CD4-positive, alpha-beta T cell treated with Interleukin-12 subunit alpha and Interleukin-12 subunit beta, for 1 hour (primary cell): ENCODE measurements at places on chromosomes 6 and 20.

DNA sequence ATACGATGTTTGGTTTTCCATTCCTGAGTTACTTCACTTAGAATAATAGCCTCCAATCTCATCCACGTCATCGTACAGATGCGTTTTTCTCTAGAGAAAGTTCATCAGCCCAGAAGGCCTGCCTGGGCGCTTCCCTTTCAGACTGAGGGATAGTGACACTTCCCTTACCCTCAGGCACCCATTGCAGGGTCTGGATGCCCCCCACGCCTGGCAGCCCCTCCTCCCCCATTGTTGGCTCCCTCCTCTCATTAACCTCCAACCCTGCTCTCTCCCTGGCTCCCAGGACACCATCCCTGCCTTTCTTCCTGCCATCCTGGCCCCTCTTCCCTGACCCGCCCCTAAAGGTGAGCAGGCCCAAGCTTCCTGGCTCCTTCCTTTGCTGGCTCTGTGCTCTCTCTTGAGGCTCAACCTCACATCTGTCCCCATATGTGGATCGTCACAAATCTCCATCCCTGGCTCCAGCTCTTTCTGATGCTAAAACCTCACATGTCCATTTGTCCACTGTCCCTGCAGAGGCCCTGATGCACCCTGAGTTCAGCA is 145.2 kb downstream of the SYCP2 start:
- no peak for DNase-seq

- DNase-seq = no peak
Observed at GRCh38 chr6:35320031-35320410, 22.3 kb upstream of the PPARD start.

GRCh38 chr20:40638414-40638813 is 50.6 kb downstream of the MAFB start:
- DNase-seq = no peak

- DNase-seq = no peak
Observed at GRCh38 chr6:169786349-169786748, 34.9 kb downstream of the ERMARD start.

- no peak for DNase-seq
Observed at GRCh38 chr6:55174211-55175026, at the start of gene HCRTR2. Gene HCRTR2 (plus strand): TSS chr6:55174515. CDS start chr6:55174588, 73 bp downstream.

- DNase-seq = peak; percentile 6
Observed at GRCh38 chr6:38997128-38997761, 51.3 kb upstream of the GLP1R start.

GRCh38 chr20:55103188-55103587 is 627.8 kb downstream of the DOK5 start:
- no peak for DNase-seq

- no peak for DNase-seq
Observed at GRCh38 chr20:36173451-36173933, 19.0 kb downstream of the EPB41L1 start.

DNA sequence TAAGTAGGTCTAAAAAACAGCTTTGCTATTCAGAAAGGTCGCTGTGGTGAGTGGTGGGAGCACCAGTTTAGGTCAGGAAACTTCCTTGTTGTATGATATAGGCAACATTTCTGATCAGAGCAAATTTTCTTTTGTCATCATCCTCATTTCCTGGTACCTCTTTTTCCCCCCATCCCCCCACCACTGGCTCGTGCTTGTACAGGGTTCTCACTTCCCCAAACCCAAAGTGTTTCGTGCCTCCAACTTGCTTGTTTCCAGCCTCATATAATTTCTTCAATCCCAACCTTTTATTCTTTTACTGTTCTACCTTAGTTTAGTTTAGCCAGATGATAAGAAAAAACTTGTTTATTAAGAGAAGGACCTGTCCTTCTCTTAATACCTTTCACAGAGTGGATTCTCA is 209.4 kb upstream of the JAG1 start:
- no peak for DNase-seq

GRCh38 chr6:6724539-6725467 is 136.3 kb downstream of the LY86 start:
- DNase-seq = peak; percentile 34

- DNase-seq = peak; percentile 34
Observed at GRCh38 chr6:30013291-30013922, 47.7 kb upstream of the POLR1H start.

DNA sequence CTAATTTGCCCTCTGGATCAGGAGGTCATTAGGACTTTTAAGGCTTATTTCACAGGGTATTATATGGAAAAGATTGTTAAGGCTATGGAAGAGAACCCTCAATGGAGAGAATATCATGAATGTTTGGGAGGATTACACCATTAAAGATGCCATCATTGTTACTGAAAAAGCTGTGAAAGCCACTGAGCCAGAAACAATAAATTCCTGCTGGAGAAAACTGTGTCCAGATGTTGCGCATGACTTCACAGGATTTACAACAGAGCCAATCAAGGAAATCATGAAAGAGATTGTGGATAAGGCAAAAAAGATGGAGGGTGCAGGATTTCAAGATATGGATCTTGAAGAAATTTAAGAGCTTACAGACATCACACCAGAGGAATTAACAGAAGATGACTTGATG is 798.3 kb upstream of the SLC35B3 start:
- no peak for DNase-seq

DNA sequence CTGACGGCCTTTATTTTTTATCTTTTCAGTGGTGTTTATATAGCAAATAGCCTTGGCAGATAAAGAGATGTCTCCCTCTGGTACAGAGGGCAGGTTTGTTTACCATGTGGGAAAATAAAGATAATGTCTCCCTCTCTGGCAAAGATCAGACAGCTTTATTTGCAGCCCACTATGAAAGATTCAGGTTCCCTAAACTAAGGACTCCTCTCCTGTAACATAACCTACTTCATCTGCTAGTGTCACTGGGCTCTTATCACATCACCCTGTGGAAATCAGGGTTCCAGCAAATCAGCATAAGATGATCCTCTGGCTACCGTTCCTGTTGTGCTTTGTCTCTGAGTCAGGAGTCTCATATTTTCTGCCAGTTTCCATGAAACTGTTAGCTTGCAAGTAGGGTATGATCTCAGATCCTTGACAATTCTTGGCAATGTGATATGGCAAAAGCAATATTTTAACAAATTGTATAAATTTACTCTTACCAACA is 3.1 kb downstream of the FBXL4 start:
- DNase-seq = no peak

GRCh38 chr20:48620507-48621375 is 207.1 kb downstream of the PREX1 start:
- peak; percentile 68 for DNase-seq

GRCh38 chr20:46396052-46396740 is 10.2 kb downstream of the ELMO2 start:
- DNase-seq = no peak

- no peak for DNase-seq
Observed at GRCh38 chr6:15401120-15401519, 155.3 kb downstream of the JARID2 start.

DNA sequence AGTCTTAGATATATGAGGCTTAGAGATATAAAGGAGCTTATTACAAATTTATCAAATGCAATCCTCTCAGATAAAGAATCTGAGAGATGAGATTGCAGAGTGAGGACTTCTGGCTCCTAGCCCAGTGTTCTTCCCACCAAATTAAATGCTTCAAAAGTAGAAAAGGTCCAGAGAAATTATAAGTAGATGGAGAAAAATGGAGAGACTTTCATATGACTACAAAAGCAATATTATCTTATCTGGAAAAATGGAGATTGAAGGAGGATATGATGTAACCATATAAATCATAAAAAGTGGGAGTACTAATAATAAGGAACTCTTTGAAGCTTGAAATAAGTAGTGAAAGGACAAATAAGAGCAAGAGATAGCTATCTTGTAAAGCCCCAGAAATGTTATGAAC is 2.8 kb downstream of the KCTD20 start:
- DNase-seq = no peak

GRCh38 chr6:159977255-159977903 is 8.5 kb downstream of the IGF2R start:
- DNase-seq = no peak

DNA sequence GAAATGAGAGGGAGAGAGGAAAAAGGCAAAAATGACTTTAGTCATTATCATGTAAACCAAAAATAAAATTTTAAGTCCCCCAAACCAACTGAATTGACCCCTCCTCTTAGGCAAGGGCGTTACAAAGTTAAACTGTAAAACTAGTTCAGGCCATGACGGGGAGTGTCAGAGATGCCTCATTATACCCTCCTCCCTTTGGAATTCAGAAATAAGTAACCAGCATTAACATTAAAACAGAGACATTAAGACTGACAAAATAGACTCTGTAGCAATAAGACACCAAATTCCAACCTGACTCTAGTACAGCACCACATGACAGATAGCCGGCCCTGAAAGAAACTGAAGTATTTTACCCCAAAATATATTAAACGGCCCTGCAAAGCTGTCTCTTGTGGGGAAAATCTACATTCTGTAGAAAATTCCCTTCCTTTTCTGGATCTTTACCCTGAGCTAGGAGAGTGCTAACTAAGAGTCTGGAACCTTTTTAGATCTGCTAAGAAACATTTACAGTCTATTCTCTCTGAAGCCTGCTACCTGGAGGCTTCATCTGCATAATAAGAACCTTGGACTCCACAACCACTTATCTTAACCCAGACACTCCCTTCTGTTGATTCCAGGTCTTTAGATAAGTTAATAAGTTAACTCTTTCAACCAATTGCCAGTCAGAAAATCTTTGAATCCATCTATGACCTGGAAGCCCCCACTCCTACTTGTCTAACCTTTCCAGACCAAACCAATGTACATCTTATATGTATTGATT is 150.7 kb downstream of the PKHD1 start:
- DNase-seq = no peak

- DNase-seq = no peak
Observed at GRCh38 chr6:87382861-87383260, 24.9 kb upstream of the CFAP206 start.

GRCh38 chr6:147699637-147700036 is 191.1 kb downstream of the SAMD5 start:
- DNase-seq = no peak

- no peak for DNase-seq
Observed at GRCh38 chr6:135499441-135500340, 2.2 kb upstream of the AHI1 start.

- DNase-seq = no peak
Observed at GRCh38 chr6:14987490-14987889, 258.4 kb upstream of the JARID2 start.

GRCh38 chr20:48717680-48718223 is 110.0 kb downstream of the PREX1 start:
- no peak for DNase-seq

DNA sequence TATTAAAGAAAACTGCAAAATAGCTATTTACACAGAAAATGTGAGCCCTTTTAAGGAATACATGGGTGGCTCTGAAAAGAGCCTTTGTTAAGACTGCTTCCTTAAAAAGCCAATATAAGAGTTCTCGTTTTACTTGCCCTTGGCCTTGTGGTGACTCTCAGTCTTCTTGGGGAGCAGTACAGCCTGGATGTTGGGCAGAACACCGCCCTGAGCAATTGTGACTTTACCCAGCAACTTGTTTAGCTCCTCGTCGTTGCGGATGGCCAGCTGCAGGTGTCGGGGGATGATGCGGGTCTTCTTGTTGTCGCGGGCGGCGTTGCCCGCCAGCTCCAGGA is 111.5 kb downstream of the HFE start:
- DNase-seq = no peak

DNA sequence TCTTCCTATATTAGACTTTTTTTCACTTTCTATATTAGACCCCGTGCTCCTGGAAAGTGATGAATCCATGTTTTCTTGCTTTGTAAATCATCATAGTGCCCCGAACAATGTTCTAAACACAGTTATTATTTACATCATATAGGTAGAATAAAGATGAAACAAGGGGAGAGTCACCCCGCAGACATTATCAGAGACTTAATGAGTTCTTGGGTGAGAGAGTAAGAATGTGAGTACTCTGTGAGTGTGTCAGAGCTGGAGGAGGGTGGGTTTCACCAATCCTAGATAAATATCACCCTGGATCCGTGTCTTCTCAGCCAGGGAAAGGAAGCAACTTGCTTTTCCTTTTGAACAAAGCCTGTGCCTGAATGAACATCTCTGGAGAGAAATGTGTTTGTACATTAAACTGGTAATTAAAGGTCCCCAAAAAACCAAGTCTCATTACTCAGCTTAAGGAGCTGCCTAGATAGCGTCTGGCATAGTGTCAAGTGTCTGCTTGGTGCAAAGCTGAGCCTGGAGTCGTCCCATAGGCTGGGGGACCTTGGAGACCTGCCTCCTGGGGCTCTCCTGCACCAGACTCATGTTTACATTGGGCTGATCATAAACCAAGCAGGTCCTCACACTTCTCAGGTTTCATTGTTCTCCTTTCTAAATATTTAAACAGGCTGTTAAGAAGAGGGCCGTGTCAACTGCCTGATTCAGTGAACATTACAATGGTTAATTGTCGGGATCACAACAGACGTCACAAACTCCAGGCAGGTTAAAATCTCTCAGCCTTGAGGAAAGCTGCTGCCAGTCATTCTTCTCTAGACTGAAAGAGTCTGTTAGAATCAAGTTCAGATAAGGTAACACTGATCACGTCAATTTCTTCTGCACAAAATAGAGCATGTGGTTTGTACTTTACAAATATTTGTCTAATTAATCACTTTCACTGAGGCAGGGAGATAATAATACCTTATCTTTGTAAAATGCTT is 179.7 kb upstream of the MYLIP start:
- no peak for DNase-seq

DNA sequence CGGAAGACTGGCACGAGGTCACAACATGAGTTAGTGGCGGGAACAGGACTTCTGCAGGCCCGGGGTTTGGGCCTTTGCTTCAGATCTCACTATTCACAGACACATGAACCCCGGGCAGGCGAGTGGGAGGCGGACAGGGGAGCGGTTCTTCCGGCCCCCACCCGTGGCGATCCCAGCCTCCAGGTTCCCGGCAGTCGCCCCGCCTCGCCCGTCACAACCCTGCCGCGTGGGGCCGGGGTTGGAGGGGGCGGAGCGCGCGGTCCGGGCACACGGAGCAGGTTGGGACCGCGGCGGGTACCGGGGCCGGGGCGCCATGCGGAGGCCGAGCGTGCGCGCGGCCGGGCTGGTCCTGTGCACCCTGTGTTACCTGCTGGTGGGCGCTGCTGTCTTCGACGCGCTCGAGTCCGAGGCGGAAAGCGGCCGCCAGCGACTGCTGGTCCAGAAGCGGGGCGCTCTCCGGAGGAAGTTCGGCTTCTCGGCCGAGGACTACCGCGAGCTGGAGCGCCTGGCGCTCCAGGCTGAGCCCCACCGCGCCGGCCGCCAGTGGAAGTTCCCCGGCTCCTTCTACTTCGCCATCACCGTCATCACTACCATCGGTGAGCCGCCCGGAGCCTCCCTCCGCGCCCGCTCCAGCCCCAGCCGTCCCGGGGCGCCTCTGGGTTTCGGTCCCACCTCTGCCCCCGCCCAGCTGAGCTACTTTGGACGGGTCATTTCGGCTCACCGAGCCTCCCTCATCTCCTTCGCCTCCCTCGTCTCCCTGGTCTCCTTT is at the start of gene KCNK15:
KCNK15 (plus strand) TSS at position 268 of the 769 bp plus-strand sequence; CDS start at position 314, 46 bp downstream.
- DNase-seq = peak; percentile 19

- no peak for DNase-seq
Observed at GRCh38 chr6:27156874-27157458, 90.5 kb upstream of the PRSS16 start.

GRCh38 chr6:107715550-107716321 is 108.4 kb downstream of the SCML4 start:
- peak; percentile 54 for DNase-seq
